ENCODE measurements at places on chromosomes 2 and 18.

- no peak for DNase-seq
Measured at GRCh38 chr2:54615832-54616534, 107.5 kb upstream of the EML6 start.

- no peak for DNase-seq
Measured at GRCh38 chr18:12254136-12254819, at the start of gene CIDEA. Gene CIDEA, plus strand, starts transcription at chr18:12254361. Its CDS starts 23 bp downstream, at chr18:12254384.

DNA sequence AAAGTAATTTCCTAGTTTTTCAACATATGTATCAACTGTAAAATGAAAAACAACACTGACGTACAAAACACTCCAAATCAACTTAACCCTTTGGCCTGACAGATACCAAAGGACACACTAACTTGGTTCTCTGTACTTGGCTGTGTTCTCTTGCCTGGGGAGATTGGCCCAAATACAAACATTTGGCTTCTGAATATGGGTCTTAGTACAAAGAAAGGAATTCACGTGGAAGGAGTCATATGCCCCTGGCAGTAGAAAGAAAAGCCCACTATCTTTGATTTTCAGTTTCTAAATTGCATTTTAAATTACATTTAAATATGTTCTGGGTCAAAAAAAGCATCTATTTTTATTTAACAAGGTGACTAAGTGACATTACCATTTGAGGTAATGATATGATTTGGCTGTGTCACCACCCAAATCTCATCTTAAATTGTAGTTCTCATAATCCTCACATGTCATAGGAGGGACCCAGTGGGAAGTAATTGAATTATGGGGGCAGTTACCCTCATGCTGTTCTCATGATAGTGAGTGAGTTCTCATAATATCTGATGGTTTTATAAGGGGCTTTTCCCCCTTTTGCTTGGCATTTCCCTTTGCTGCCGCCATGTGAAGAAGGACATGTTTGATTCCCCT lies 153.6 kb upstream of the CCDC195 start:
- DNase-seq: no peak

- DNase-seq: no peak
Measured at GRCh38 chr2:195543902-195544894, 112.8 kb upstream of the SLC39A10 start.

GRCh38 chr2:205128726-205129125 lies 553.6 kb upstream of the NRP2 start:
- DNase-seq: no peak

DNA sequence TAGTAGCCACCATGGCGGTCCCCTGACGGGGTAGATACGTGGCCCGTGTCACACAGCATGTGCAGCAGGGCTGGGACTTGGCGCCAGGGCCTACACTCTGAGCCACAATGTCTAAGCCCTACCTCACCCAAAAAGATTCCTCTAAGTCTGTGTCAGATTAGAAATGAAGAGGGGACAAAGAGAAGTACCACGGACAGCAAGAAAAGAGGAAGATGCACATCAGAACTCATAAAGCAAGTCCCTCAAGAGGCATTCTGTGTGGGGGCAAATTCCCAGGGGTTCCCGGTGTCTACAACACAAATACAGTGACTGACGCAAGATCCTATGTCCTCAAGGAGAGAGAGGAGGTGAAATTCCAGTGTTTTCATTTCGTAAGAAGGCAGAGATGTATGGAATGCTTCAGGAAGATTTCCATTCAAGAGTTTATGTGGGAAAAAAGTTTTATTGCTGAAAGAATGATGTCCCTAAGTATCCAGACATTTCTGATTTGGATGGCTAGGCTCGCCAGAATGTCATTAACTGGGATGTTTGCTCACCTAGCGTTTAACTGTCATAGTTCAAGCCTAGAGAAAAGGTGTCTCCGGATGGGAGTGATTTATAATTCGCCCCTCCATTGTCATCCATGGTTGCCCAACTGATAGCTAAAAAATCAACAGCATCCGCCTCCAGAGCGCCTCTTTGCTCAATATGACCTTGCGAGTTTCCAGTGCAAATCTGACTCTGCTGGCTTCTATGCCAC lies 75.6 kb upstream of the CHMP1B start:
- DNase-seq: no peak

- no peak for DNase-seq
Measured at GRCh38 chr2:65053199-65053598, 3.0 kb upstream of the CEP68 start.

DNA sequence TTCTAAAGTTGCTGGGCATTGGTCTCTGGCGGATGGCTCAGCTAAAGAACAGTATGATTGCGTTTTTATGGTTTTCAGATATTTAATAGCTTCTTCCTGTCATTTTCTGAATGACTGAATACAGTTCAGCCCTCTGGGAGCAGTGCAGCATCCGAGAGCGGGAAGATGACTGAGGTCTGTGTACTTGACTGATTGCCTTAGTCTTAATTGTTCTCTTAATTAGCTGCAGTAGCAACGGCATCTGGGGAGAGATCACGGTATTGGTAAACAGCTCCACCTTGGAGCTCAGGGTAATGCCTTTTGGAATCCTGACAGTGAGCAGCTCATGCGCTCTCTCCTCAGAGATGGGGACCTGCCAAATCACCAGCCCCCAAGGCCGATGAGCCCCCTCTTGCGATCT lies 481.4 kb upstream of the SPRED2 start:
- no peak for DNase-seq

GRCh38 chr18:8844721-8845148 lies 139.4 kb downstream of the MTCL1 start:
- DNase-seq: no peak

- DNase-seq: no peak
Measured at GRCh38 chr2:111053825-111054515, 66.7 kb upstream of the BCL2L11 start.

DNA sequence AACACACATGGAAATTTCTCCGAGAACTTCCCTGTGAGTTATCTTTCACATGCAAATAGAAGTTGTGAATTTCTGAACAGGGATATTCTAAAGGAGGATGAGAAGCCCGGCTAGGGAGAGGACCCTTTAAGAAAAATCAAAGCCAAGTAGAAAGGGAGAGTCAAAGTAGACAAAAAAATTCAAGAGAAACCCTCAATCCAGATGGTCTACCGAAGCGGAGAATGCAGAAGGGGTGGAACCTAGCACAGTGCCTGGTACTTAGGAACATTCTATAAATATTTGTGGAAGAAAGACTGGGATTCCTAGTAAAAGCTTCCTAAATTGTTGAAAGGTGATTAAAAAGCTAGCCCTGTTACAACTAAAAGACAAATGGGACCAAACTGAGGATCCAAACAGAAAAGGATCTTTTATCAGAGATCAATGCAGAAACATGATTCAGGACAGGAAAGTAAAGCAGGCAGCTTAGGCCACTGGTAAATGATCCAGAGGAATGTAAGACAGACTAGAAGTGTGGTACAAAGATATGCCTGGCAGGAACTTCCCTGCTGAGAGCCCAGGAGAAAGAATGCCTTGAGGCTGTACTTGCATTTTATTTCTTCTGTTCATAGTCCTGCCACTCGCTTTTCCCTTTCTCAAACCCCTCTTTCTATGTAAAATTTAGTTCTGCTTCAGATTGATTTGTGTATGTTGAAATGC lies 19.5 kb upstream of the GLS start:
- DNase-seq: no peak

GRCh38 chr2:181787310-181788048 lies 104.1 kb upstream of the ITPRID2 start:
- DNase-seq: no peak

- DNase-seq: no peak
Measured at GRCh38 chr2:562391-563364, 114.5 kb downstream of the TMEM18 start.

- no peak for DNase-seq
Measured at GRCh38 chr2:38427936-38428335, 50.9 kb upstream of the ATL2 start.

- DNase-seq: peak; percentile 34
Measured at GRCh38 chr2:199798831-199799580, 52.0 kb downstream of the FTCDNL1 start.

DNA sequence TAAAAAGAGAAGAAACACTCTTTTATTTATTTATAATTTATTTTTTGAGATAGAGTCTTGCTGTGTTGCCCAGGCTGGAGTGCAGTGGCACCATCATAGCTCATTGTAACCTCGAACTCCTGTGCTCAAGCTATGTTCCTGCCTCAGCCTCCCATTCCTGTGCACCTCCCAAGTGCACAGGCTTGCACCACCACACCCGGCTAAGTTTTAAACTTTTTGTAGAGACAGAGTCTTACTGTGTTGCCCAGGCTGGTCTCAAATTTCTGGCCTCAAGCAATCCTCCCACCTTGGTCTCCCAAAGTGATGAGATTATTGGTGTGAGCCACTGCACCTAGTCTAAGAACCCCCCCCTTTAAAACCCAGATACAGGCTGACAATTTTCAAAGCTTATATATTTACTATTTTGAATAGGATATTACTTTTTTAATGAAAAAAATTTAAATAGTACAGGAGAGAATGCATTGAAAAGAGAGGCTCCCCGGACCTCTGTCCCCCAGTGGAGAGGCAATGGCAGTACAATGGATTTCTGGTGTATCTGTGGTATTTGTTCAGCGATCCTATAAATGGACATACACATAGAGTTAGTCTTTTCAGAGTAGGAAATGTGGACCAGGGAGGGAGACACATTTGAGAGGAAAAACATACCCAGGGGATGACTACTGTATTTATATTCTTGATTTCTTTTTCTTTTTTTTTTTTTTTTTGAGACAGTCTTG lies 48.1 kb upstream of the CNOT11 start:
- DNase-seq: no peak

DNA sequence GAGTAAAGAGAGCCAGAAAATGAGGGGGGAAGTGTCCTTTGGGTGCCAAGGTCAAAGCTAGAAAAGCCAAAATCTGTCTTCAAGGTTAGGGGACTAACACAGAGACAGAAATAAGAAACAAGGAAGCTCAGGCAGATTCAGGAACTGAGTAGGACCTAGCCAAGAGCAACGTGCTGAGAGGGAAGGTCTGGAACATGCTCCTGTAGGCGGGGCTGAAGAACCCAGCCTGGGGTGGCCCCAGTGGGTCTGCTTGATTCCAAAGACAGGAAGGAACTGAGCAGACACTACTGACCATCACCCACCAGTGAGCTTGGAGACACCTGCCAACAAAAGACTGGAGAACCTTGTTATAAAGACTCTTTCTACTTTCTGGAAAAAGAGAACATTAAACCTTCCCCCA lies 105.1 kb downstream of the SP3 start:
- DNase-seq: no peak

- DNase-seq: no peak
Measured at GRCh38 chr2:50355891-50356290, 676.0 kb downstream of the NRXN1 start.

DNA sequence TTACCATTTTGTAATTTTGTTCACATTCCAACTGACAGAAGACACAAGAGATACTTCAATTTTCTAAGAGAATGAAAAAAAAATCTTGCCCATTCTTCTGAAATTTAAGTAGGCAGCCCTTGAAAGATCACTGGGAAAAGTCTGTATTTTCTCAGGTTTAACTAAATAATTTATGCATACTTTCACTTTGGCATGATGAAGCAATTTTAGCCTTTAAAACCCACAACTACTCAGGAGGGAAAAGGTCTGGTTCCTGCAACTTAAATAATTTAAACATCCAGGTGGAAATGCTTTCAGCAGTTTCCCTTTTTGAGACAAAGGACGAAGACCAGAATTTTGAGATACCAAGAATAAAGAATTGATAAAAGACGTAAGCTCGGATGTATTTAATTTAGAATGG lies 61.4 kb downstream of the ZEB2 start:
- no peak for DNase-seq

DNA sequence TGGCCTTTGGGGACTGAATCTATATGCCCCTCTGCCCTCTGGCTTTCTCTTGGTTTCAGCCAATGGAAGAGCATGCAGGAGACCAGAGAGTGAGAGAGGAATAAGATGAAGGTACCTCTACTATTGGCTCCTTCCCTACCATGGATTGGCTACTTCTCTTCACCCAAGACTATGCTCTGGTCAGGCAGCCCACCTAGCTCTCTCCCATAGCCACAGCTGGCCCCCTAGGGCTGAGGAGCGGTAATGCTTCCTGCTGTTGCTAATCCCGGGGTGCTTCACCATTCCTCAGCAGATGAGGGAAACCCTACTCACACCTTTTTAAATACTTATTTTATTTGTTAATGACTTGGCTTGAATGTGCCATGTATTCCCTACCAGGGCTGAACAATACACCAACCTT lies 142.4 kb downstream of the MREG start:
- no peak for DNase-seq

DNA sequence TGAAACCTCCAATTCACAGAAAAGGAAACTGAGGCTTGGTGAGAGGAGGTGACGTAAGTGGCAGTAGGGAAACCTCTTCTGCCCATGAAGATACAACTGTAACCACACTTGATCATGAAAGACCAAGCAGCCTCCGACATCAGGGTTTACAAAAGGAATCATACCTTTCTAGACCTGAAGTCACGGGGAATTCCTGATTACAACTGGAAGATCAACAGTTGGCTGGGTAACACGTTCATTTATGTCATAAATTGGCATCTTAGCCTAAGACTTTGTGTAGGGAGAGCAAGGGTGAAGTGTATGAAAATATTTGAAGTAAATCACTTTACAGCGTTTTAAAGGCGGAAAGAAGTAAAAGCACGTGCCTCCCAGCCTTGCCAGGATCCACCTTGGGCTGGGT lies 922 bp downstream of the HS1BP3 start:
- no peak for DNase-seq

DNA sequence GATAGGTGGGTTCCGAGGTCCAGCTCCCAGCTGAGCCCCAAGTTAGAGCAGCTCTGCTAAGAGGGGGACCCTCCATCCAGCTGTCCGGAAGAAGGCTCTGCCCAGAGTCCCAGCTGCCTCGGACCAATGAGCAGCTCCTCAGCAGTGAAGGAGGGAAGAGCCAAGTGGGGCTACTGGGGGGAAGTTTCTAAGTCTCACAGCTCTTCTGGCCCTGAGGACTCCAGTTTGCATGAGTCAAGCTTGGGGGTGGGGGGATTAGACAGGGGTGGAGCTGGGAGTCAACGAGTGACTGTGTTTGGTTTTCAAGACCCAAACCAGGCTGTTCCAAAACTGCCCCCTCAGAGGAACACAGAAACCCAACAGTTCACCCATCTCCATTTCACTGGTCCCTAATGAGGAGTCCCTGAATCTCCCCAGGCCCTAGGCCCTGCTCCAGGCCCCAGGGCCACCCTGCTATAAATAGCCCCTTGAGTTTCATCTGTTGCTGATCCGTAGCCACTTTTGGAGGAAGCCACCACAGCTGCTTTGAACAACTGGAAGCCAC lies 100.9 kb downstream of the TNS1 start:
- DNase-seq: no peak

DNA sequence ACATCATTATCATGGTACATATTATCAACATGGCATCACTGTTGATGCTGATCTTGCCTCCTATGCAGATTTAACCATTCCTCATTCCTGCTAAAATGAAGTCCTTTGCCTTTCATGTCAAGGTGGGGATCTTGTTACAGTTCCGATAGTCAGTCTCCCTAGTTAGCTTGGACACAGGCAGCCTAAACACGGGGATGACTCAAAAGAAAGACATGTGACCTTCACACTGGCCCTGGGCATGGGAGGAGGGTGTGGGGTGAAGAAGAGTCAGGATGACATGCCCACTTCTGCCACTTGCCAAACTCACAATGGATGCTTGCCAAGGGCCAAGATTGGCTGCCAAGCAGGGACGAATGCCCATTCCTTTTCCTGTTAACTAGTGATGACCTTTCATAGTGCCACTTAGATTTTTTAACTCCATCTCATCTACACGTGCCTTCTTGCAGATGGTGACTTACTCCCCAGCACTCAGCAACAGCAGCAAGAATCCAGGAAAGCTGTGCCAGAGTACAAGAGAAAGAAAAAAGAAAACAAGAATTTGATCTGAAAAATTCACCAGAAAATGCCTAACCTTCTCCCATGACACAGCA lies 13.9 kb upstream of the SLC1A4 start:
- peak; percentile 15 for DNase-seq

GRCh38 chr2:84201158-84201557 lies 257.9 kb downstream of the SUCLG1 start:
- no peak for DNase-seq

Data from amygdala (tissue), 56 donors.